HCT116 (cell line): ENCODE measurements at places on chromosomes 3 and 15. TPM values are rescaled to one million over a fixed set of nuclear protein-coding genes. Genes with fewer than 3 reads are reported as not detected.

TUSC7 gene
- not detected for total RNA-seq

DNA sequence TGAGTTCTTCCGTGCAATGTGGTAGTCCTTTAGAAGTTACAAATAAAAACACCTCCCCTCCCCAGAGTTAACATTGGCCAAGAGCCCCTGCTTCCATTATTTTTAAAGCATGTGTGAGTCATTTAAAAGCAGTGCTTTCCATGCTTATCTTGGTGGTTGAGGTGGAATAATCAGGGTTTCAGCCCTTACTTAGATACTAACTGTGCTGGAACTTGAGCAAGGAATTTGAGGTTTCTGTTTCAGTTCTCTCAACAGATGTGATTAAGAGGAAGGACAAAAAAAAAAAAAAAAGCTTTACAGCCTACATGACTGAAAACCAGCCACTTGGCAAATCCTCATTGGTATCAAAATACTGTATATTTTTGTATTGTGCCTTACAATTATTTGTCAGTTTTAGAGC is 64.5 kb downstream of the CGNL1 start:
- H3K4me3 ChIP-seq, result no peak overlapping the region
- no peak for DNase-seq
- no peaks in the 10 kb centered on the region for H3K27me3 ChIP-seq

DNA sequence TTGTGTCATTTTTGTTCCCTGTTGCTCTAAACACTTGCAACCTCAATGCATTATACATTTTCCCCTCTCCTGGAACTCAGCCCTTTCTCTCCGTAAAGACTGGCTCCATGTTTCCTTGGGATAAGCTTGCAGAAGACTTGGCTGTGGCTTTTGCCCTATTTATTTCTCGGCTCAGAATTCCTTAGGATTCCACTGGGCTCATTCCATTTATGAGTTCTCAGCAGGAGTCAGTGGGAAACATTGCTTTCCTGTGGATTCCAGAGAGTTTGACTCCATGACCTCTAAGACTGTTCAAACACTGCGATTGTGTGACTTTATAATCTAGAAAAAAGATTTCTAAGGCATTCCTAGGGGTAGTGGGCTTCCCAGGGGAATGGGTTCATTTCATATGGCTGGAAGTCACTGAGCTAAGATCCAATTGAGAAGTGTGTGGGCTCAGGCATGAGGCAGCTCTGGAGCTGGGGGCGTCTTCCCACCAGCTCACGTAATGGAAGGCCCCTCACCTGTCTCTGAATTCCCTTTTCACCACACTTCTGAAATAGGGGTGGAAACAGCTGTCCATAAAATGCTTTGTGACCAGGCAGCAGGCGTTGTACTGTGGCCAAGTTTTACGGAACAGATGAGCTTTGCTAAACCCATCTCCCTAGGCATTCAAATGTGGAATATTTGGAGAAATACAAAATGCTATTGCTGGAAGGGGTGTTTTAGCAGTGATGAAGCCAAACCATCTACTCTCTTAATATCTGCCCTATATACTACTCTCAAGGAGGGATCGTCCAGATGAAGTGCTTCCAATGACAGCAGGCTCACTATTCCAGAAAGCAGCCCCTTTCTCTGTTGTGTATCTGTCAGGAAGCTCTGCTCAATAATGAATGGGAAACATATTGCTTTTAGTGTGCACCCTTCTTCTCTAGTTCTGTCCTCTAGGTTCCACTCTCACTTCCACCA is 91.8 kb upstream of the BCL6 start:
- no peaks in the 10 kb centered on the region for H3K36me3 ChIP-seq
- no peak overlapping the region for H3K4me3 ChIP-seq
- H3K27ac ChIP-seq, result no peak overlapping the region
- DNase-seq, result no peak
- H3K4me1 ChIP-seq, result peaks cover 3% of the 10 kb centered on the region; the same call in 1 of the 2 replicates
- H3K27me3 ChIP-seq, result no peaks in the 10 kb centered on the region

GPR62 gene
- total RNA-seq, result not detected

GRCh38 chr3:127773752-127774395 is 48.4 kb downstream of the MGLL start:
- H3K36me3 ChIP-seq, result no peaks in the 10 kb centered on the region
- H3K27ac ChIP-seq, result no peak overlapping the region
- H3K4me1 ChIP-seq, result peaks cover under 1% of the 10 kb centered on the region
- H3K4me3 ChIP-seq, result no peak overlapping the region
- DNase-seq, result no peak

ADGRG7 gene
- total RNA-seq, result not detected

DNA sequence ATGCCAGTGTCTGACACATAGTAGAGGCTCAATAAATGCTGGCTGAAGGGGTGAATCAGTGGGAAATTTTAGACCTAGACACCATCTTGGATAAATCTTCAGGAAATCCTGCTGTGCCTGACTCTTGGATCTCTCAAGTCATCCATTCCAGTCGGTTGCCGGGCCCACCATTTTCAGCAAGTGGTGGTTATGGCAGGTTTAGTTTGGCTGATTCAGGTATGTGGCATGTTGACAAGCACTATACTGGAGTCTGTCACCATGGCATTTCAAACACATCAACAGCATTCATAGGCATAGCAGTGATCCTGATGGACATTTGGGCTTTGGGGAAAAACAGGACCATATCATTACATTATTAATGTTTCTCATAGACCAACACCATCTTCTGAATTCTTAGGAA is 25.7 kb upstream of the APH1B start:
- no peak for DNase-seq
- H3K36me3 ChIP-seq, result no peaks in the 10 kb centered on the region
- H3K27ac ChIP-seq, result no peak overlapping the region
- H3K4me1 ChIP-seq, result peaks cover 8% of the 10 kb centered on the region
- H3K4me3 ChIP-seq, result no peak overlapping the region

DNA sequence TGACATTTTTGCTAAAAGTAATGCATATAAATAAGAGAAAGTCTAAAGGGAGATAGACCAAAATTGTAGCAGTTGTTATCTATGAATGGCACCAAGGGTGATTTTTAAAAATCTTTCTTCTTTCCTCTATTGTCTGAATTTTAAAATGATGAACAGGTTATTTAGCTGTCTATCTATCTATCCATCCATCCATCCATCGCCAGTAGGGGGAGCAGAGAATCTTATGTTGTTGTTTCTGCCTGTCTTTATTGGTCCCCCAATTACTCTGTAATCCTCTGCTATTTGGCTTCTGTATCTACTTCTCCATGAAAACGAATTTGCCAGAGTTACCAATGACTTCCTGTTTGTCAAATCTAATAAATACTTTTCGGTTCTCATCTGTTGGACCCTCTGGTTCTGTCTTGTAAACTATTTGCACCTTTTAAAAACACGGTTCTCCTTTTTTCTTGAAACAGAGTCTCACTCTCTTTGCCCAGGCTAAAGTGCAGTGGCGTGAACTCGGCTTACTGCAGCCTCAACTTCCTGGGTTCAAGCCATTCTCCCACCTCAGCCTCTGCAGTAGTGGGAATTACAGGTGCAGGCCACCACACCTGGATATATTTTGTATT is 86.0 kb downstream of the ECT2 start:
- no peak overlapping the region for H3K27ac ChIP-seq
- peak; percentile 32 for DNase-seq
- H3K36me3 ChIP-seq, result no peaks in the 10 kb centered on the region
- no peak overlapping the region for H3K4me3 ChIP-seq
- H3K4me1 ChIP-seq, result no peaks in the 10 kb centered on the region

- no peak for DNase-seq
- no peak overlapping the region for H3K27ac ChIP-seq
- H3K4me3 ChIP-seq, result no peak overlapping the region
- no peaks in the 10 kb centered on the region for H3K4me1 ChIP-seq
- no peaks in the 10 kb centered on the region for H3K36me3 ChIP-seq
Measured at GRCh38 chr3:73548436-73548835, 76.3 kb downstream of the PDZRN3 start.

KLHL40 gene
- not detected for total RNA-seq

CCR8 gene
- total RNA-seq, result not detected

DNA sequence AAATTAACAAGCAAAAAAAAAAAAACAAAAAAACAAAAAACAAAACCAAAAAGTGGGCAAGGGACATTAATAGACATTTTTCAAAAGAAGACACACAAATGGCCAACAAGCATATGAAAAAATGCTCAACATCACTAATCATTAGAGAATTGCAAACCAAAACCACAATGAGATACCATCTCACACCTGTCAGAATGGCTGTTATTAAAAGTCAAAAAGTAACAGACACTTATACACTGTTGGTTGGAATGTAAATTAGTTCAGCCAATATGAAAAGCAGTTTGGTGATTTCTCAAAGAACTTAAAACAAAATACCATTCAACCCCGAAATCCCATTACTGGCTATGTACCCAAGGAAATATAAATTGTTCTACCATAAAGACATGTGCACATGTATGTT is 222.4 kb upstream of the CD96 start:
- no peaks in the 10 kb centered on the region for H3K27me3 ChIP-seq
- H3K4me1 ChIP-seq, result peaks cover 7% of the 10 kb centered on the region; the same call in 1 of the 2 replicates
- H3K27ac ChIP-seq, result no peak overlapping the region
- H3K4me3 ChIP-seq, result no peak overlapping the region
- no peak for DNase-seq

DNA sequence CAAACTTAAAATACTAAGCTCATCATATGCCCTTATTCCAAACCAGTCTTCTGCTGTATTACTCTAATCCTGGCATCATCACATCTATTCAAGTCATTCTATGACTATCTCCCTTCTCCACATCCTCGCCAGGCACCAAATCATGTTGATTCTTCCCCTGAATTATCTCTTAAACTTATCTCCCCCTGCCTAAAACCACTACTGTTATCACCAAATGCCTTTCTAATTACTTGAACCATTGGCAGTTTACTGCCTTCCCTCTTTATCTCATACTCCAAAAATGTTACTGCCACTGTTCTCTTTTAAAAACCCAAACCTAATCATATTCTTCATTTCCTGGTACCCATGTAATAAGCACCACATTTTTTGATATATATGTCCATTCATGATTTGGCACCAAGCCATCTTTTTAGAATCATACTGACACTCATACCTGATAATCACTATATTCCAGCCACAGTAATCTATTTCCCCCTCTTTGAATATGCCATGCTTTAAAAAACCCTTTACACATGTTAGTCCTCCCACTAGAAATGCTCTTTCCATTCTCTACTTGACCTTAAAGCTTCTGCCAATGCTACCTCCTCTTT is 126.8 kb downstream of the PEAK1 start:
- H3K27ac ChIP-seq, result no peak overlapping the region
- DNase-seq, result no peak
- H3K36me3 ChIP-seq, result no peaks in the 10 kb centered on the region
- no peaks in the 10 kb centered on the region for H3K4me1 ChIP-seq
- H3K4me3 ChIP-seq, result no peak overlapping the region

CILP gene
- total RNA-seq, result not detected

DNA sequence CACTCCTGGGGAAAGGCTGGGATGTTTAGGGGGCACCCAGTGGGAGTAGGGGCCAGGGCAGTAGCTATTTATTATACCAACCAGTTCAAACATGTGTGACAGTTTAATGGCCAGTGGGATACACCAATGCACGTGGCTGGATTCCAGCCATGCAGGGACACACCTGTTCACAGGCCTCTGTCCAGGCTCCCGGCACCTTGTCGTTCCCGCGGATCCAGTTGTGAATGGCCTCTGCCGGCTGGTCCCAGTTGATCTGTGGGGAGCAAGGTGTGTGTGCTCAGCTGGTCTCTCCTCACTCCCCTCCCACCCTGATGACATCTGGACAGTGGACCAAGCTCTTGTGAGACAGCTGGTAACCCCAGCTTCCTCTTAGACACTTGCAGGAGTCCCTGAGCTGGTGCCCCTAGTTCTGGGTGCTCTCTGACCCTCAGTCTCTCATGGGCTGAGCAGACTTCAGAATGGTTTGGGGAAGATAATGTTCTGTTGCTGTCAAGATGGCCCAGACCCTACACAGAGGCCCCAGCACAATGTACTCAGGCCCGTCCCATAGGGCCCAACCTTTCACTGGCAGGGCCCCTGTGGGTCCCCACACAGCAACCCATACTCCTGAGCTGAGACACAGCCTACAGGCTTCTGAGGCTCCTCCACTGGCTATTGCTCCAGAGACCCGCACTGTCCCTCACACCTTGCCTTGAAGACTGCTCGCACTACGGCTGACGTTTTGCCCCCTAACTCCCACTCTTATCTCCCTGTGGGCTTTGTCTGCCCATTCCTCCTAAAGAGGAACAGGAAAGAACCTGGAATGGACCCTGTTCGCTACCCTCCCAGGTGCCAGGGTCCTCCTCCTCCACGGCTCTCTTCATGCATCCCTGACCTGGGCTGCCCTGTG is 25.8 kb downstream of the ALDH1L1 start:
- H3K36me3 ChIP-seq, result no peaks in the 10 kb centered on the region
- H3K4me3 ChIP-seq, result no peak overlapping the region
- no peak for DNase-seq
- no peaks in the 10 kb centered on the region for H3K4me1 ChIP-seq
- no peaks in the 10 kb centered on the region for H3K27me3 ChIP-seq
